ENCODE measurements at places on chromosomes 16 and 17.

DNA sequence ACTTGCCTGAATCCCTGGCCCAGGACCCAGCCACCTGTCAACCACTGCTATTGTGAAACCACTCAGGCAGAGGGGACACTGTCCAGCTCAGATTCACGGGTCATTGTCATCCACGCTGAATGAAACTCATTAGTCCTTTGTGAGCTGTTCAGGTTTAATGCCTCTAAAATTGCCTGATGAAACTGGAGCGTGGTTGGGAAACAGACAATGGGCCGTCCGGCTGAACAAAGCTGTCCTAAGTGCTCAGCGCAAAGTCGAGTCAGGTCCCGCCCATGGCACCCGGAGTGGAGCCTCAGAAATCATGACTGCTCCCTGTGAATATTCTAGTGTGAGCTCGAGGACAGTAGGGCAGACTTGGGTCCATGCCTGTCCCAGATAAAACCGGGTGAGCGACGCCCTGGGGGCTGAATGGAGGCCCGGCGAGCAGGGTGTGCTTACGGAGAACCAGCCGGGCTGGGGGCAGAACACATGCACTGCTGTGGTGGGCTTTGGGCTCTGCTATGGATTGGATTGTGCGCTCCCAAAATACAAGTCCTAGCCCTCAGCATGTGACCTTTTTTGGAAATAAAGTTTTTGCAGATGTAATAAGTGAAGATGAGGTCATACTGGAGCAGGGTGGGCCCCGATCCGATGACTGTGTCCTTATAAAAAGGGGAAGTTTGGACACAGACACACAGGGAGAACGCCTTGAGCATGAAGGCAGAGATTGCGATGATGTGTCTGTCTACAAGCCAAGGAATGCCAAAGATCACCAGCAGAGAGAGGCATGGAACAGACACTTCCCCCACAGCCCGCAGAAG is 12.9 kb upstream of the CMIP start:
- DNase-seq = no peak

DNA sequence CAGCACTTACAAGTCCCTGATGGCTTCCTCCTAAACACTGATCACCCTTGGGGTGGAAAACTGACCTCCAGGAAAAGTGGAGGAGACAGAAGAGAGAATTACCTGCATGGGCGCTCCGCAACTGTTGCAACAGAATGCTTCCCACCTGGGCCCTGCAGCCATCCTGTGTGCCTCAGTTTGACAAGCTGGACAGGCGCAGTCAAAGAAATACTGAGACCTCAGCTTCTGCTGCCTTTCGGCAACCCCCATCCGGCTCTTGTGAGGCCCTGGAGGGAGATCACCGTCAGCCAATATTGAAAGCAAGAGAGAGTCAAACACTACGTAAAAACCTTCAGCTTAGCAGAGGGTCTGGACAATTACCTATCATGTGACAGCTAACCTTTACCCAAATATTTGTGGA is 24.8 kb downstream of the SERPINF1 start:
- DNase-seq = no peak

DNA sequence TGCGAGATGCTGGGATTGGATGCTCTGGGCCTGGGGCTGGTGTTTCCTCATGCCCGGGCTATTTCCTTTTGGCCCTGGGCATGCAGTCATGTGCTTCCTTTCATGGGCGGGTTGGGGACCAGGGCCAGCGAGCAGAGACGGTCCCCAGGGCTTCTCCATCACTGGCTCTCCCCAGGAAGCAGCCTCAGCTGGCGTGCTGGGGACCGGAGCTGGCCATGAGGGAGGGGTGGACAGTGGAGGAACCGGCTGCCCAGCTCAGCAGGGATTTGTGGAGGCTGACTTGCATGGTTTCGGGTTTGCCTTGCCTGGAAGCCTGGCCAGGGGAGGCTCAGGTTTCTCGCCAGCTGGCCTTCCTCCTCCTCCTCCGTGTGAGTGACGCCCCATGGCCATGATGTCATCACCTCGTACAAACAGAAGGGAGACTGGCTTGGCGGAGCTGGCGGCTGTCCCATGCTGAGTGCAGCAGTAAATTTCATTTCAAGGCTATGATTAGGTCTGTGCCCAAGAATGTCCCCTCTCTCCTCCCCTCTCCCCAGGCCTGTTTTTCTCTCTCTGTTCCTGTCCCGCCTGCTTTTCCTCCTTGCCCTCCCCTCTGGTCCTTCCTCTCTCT is 8.9 kb upstream of the TIMP2 start:
- DNase-seq = no peak

DNA sequence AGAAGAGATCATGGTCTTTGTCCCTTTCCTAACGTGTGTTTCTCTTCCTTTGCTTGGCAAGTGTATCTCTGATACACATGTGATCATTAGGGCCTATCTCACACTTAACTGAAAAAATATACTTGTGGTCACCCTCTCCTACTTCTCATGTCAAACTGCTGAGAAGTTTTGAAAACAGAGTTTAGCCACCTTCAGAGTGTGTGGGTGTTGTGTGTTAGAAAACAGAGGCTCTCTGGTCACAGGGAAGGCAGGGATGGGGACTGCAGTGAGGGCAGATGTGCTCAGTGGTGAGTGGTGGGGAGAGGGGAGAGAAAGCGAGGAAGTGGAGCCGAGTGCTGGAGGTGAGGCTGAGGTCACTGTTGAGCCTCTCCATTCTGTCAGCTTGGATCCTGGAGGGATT is 29.4 kb downstream of the GRB7 start:
- no peak for DNase-seq

DNA sequence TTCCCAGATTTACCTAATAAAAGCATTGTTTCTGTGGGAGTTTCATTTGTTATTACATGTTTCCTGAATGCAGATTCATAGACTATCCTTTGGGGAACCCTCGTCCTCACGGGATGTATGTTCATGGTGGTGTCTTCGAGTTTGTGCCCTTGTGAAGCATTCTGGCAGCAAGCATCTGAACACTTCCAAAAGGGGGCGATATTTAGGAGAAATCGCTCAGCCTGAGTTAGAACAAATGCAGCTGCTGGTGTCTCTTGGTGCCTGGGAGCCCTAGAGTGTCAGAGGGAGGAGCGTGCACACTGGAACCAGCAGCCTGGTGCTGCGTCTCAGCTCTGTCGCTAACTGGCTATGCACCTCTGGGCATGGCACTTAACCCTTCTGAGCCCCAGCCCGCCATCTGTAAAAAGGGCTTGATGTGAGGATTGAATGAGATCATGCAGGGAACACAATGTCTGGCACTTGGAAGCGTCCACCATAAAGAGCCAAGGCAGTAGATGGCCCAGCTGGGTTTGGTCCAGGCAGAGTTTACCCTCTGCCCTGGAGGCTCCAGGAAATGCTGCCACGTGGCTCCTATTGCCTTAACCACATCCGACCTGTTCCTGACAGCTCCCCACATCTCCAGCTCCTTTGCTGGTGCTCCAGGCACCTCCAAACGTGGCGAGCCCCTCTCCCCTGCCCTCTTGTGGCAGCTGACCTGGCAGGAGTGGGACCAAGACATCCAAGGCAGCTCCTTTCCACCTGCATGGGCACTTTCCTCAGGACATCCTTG is 25.0 kb upstream of the C16orf78 start:
- no peak for DNase-seq

DNA sequence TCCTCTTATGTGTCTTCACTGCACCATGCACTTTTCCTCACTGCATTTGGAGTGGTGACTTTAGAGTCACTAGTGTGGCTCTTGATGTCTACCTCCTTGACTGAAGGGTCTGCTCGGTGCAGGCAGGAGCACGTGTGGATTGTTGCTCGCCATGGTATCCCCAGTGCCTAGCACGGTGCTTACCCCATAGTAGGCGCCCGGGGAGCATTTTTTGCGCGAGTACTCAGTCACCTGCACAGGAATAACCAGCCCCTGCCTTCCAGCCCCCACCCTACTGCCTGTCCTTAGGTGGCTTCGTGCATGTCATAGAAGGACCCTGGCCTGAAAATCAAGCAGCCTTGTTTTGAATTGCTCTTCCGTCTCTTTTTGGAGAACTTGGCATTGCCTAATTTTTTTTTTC is 31.3 kb downstream of the CDRT15 start:
- DNase-seq = no peak

DNA sequence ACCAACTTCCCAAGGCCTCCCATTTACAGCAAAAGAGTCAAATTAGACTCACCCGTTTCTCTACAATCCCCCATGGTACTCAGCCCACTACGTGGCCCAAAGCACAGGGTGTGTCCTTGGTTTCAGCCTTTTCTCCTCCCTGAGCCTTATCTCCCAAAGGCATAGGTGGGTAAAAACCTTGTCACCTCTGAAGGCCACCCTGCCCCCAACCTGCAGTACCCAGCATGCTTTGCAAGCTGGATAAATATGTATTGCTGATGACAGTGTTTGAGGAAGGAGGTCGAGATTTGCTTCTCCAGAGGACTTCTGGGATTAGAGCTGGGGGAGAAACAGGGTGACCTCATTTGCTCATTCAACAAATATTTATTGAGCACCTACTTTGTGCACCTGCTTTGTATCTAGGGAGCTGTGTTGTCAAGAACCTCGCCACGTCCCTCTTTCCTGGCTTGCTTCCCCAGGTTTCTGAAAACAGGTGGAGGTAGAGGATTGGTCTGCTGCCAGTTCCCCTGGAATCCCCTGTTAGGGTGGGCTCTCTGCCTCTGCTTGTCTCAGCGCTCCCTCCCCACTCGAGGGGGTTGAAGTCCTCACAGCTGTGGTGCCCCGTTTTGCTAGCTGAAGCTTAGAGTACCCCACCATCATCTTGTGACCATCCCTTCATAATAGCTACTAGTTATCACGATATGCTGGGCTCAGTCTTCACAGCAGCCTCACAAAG is 3.0 kb downstream of the LASP1 start:
- no peak for DNase-seq

- no peak for DNase-seq
Observed at GRCh38 chr16:88610909-88611812, 27.2 kb upstream of the IL17C start.

DNA sequence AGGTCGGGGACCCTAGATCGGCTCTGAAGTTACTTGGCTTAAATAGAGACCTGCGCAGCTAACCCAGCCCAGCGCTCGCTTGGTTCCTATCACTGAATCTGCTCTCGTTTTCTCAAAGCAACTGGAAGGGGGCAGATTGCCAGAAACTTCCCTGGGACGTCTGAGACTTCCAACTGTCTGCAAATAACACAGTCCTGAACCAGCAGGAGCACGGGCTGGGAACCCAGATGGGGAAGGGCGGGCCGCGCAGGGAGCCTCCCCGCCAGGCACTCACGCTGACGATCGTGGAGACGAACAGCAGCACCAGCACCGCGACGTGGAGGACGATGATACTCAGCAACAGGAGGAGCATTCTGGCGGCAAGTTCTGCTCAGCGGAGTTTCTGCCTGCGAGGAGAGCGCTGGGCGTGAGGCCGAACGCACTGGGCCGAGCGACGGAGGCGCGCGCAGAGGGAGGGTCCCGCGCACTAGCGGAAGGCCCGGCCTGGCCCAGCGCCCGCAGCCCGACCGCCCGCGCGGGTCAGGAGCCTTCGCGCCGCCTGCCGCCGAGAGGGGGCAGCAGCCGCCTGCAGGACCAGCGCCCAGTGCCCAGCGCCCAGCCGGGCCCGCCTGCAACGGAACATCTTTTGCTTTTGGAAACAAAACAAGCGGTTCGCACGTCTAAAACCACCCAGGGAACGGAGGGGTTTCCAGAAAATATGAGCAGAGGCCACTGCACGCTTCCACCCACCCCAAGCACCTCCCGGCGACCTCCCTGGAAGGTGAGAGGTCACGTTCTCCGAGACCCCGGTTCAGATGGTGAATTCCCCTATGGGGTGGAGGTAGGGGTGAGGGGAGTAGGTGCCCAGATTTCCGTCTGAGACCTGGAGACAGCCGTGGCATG is 4.5 kb downstream of the PMP22 start:
- DNase-seq = no peak

DNA sequence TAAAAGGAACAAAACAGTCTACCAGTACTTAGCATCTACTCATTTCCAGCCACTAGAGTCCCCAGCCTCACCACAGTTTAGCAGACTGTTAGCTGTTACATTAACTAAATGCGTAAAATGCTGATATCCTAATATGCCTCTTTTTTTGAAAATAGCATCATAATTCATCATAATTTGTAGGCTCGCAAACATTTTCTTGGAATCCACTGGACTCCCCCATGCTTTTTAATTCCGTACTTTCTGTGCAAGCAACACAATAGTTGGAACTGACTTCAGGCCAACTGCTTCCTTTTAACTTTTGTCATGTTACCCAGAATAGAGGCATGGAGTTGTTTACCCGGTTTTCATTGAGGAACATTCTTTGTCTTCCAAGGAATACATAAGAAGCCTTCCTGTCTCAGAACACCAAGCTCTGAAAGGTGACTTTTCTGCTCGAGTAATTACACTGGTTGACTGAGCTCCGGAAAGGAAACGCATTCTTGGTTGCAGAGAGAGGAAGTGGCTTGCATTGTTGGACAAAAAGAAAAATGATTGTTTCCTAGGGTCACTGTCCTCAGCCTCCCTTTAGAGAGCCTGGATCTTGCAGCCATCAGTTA is 30.9 kb upstream of the SEC14L1 start:
- DNase-seq = no peak

GRCh38 chr16:89999831-90000574 is 19.3 kb downstream of the DBNDD1 start:
- no peak for DNase-seq
